HuH-7 (cell line): ENCODE measurements at places on chromosomes 6 and 20.

- DNase-seq: no peak
Measured at GRCh38 chr6:42135722-42136121, 6.7 kb downstream of the C6orf132 start.

DNA sequence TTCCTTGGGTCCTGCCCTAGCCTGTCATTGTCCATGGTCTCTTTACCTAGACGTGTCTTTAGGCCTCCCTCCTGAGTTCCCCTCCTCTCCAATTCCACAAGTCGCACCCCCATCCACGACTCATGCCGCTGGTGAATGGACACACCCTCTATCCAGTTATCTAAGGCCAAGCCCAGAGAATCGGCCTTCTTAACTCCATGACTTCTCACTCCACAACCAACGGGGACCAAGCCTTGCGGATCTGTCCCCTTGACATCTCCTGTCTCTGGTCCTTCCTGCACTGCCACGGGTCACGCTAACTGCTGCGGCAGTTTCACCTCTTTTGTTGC, 7.0 kb upstream of the RREB1 start:
- no peak for DNase-seq

DNA sequence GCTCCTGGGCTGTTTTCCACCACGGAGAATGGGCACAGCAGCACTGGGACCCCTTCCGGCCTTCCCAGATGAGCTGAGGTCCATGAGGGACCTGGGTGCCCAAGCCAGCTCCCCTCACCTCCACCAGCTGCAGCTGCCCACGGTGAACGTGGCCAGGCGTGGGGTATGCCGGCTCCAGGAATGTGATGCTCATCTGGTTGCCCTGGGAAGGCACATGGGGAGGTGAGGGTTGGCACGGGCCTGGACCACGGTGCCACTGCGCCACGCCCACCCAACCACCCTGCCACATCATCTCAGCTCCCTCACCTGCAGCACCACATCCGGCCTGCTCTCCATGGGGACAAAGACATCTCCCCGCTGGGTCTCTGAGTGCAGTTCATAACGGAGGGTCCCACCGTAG, 23.8 kb downstream of the ADRM1 start:
- no peak for DNase-seq

DNA sequence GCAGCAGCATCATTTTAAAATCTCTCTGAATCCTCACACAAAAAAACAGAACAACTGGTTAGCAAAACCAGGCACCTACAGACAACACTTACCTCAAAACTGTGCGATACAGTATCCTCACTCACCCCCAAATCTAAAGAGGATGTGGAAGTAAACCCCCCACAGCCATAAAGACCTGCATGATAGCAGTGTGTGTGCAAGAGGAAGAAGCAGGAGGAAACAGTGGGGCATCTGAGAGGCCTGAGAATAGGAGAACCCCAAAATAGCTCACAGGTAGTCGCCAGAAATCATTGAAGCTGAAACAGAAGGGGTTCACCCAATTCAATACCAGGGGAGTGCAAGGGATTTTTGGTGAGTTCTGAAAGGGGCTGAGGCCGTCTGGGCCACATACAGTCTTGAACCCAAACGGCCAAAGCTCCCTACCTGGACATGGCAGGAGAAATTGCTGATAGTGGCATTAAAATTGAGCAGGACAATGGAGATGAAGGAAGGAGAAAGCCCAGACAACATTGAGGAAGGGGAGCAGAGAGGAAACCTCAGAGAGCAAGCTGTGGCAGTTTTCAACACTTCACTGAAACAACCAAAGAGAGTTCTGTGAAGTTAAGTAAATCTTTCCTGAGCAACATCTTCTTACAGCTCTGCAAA, 129.7 kb downstream of the FIG4 start:
- no peak for DNase-seq

- no peak for DNase-seq
Measured at GRCh38 chr6:13687917-13688351, 23.7 kb downstream of the RANBP9 start.

DNA sequence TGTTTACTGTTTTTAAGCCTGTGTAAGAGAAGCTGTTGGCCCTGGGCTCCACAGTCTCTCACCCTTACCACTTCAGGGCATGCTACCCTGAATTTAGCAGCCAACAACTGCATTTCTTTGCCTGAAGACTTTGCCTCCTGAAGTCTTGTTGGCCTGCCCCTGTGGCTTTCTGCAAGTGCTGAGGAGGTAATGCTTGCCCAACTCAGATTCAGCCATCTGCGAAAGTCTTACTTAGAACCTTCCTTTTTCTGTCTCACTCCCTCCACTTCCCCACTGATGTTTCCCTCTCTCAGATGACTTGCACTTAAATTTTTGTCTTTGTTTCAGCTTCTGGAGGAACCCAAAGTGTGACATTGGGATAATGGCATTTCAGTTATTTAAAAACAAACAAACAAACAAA, 11.8 kb upstream of the IBTK start:
- DNase-seq: no peak

GRCh38 chr6:85458184-85458583, 8.3 kb downstream of the NT5E start:
- DNase-seq: no peak

GRCh38 chr6:12522347-12522746, 194.2 kb upstream of the PHACTR1 start:
- no peak for DNase-seq

- no peak for DNase-seq
Measured at GRCh38 chr6:106637717-106638341, 8.5 kb downstream of the QRSL1 start.

- no peak for DNase-seq
Measured at GRCh38 chr6:68054756-68055155, 580.3 kb upstream of the ADGRB3 start.

- DNase-seq: no peak
Measured at GRCh38 chr20:4064144-4064909, 49.0 kb upstream of the RNF24 start.

GRCh38 chr6:156309017-156309416, 468.2 kb upstream of the ARID1B start:
- no peak for DNase-seq

- no peak for DNase-seq
Measured at GRCh38 chr6:11092668-11093375, 812 bp upstream of the SMIM13 start.

- DNase-seq: no peak
Measured at GRCh38 chr6:39876111-39876510, 58.2 kb downstream of the MOCS1 start.

GRCh38 chr6:148021699-148022098, 320.9 kb upstream of the SASH1 start:
- no peak for DNase-seq

DNA sequence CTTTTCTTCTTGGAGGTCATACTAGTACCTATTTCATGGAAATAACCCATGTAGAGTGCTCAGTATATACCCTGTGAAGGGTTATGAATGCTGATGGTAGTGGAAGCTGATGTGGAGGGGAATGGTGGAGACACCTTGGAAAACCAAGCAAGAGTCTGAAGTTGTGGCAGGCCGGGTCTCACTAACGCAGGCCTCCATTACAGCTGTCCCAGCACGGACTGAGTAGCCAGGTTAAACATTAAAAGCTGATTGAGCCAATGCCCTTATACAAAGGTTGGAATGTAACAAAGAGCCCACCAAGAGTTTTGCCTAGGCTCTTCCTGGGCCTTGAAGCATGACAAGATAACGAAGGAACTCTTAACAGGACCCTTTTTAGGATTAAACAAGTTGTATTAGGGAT, 2.1 kb upstream of the PCMTD2 start:
- DNase-seq: no peak
